Omental fat pad (tissue), 4 donors: ENCODE measurements at places on chromosomes 6 and 20. TPM values are rescaled to one million over a fixed set of nuclear protein-coding genes. Genes with fewer than 3 reads are reported as not detected.

Gene TNFAIP3
- total RNA-seq: 40.0 TPM

Gene PARD6B
- total RNA-seq: 20.5 TPM

Gene TRAPPC3L
- 0.63 TPM for total RNA-seq

Gene SIRPD
- not detected for total RNA-seq

Gene OR2H1
- total RNA-seq: not detected

Gene MYLK4
- total RNA-seq: 0.28 TPM

Gene BPIFB4
- not detected for total RNA-seq

Gene FAM209A
- not detected for total RNA-seq

Gene SYNDIG1
- not detected for total RNA-seq

Gene LTV1
- 42.6 TPM for total RNA-seq

Gene SLC17A1
- total RNA-seq: not detected

Gene BAG2
- 3.0 TPM for total RNA-seq

Gene SPATA2
- 3.5 TPM for total RNA-seq

Gene FLRT3
- 22.3 TPM for total RNA-seq

Gene MOG
- total RNA-seq: not detected

Gene NOX3
- not detected for total RNA-seq

Gene DSP
- total RNA-seq: 47.9 TPM

Gene HTR1B
- total RNA-seq: not detected

Gene CST5
- not detected for total RNA-seq

Gene SRMS
- total RNA-seq: not detected

Gene HLA-B
- 1,698 TPM for total RNA-seq

Gene UQCC2
- 15.9 TPM for total RNA-seq

Gene DEFB127
- not detected for total RNA-seq

Gene THEMIS
- 1.2 TPM for total RNA-seq

Gene SPACA1
- not detected for total RNA-seq

Gene SLC2A10
- 16.7 TPM for total RNA-seq

Gene RBBP9
- total RNA-seq: 14.8 TPM

Gene PDCD2
- 72.8 TPM for total RNA-seq

Gene MAS1
- under 0.01 TPM for total RNA-seq

Gene KIAA1755
- total RNA-seq: 0.24 TPM

Gene LPIN3
- 25.5 TPM for total RNA-seq

Gene TDRD6
- 0.44 TPM for total RNA-seq

Gene RNF39
- total RNA-seq: 0.36 TPM

Gene FAM184A
- 4.4 TPM for total RNA-seq
